ENCODE measurements at places on chromosomes 3 and 15.
A peak's percentile ranks its signal among the peaks of the same experiment; 100 is the strongest.

DNA sequence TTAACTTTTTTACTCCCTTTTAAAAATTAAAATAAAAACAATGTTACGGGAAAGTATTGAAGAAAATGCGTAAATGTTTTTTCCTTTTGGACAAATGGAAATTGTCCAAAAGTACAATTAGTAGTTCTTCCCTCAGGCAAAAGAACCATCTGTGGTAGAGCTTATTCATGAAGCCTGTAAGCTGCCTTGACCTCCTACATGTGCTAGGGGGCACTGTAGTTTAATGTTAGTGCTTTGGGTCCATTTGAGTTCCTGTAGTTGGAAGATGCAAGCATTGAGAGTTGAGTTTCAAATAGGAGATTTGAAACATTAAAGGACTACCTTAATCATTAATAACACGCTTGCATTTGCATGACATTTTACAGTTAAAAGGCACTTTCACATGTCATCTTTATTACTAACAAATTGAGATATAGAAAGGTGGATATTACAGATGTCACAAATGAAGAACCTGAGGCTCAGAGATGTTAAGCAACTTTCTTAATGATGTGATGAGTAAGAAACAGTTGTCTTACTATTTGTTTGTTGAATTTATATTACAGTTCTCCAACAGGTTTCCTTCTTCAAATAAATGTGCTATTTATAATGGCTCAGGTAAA lies 1.8 kb upstream of the ZNF385D start:
- no peak for DNase-seq

- peak; percentile 50 for DNase-seq
These were observed 14.3 kb downstream of the SMC4 start for GRCh38 chr3:160413613-160414248.

DNA sequence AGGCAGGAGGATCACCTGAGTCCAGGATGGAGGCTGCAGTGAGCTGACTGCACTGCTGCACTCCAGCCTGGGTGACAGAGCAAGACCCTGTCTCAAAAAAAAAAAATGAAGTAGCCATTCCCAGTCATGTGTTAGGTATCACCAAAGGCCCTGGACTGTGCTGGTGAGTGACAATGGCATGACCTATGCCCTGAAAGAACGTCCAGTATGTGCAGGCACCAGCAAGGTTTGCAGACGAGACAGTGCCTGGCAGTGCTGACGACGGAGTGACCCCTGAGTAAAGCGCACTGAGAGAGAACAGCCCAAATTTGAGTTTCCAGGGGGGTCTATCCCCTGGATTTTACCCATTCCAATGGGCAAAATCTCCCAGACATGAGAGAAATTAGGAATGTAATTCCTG lies 45.2 kb downstream of the RBPMS2 start:
- DNase-seq, result no peak

GRCh38 chr3:123411340-123412040 lies 37.4 kb downstream of the ADCY5 start:
- DNase-seq, result no peak

GRCh38 chr3:17640466-17640865 lies 102.0 kb downstream of the TBC1D5 start:
- no peak for DNase-seq

GRCh38 chr3:151976211-151977050 lies 103.0 kb downstream of the SUCNR1 start:
- DNase-seq, result no peak

DNA sequence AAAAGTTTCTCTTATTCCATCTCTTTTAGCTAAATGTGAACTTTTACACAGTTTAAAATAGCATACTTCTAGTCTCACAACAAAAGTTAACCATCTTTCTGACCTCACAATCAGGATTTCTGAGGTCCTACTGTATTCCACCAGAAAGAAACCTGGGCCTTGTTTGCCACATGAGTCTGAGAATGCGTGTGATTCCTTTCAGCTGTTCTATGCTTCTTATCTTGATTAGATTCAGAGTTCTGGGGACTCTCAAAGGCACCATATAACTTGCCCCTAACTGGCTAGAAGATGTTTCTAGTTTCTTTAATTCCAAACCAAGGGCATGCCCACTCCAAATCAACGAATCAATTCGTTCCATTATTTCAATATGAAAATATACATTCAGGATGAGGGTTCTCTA lies 131.1 kb downstream of the ATP8B4 start:
- DNase-seq, result no peak

- DNase-seq, result no peak
These were observed 51.0 kb upstream of the DLG1 start for GRCh38 chr3:197349368-197349767.

- DNase-seq, result no peak
These were observed 47.6 kb upstream of the SEC61A1 start for GRCh38 chr3:128004661-128005060.

DNA sequence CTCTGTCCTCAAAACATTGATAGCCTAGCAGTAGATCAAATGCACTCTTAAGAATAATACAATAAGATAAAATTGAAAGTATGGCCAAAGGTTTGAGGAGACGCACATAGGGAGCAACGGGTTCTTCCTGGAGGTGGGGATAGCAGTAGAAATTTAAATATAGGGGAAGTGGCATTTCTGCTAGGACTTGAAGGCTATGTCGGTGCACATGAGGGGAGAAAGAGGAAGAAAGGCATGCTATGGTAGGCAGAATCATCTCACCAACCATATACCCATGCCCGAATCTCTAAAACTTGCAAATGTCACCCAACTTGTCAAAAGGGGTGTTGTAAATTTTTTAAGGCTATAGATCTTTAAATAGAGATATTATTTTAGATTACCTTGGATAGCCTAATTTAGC lies 735.1 kb upstream of the LMCD1 start:
- no peak for DNase-seq

DNA sequence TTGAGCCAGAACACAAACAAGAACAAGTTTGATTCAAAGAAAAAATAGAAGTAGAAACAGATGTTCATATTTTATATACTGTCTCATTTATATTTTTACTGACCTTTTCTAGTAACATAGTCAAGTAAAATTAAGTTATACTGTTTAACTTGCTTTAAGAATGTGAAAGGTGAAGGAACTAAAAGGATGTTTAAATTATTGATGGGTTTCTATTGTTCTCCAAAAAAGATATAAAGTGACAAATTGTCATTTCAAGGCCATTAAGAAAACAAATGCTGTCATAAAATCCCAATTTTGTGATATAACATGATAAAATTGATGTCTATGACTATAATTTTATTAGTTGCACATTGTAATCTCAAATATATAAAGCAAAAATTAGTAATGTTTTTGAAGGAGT lies 7.3 kb downstream of the GPR149 start:
- no peak for DNase-seq

GRCh38 chr3:134066651-134067530 lies 37.2 kb upstream of the SLCO2A1 start:
- DNase-seq, result no peak

GRCh38 chr15:50262533-50262932 lies 3.0 kb downstream of the HDC start:
- peak; percentile 66 for DNase-seq

DNA sequence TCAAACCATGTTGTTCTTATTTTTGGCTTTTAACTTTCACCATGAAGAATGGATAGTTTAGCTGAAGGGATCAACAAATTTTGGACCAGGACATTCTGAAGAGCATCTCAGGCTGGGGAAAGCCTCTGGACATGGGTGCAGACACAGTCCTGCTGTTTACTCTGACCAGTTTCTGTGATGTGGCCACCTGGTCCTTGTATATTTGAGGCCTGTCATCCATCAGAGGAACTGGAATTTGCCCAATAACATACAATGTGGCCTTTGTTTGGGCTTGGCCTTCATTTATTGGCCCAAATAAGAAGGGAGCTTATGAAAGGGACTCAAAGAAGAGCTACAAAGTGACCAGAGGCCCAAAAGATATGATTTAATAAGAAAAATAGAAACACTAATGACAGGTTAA lies 127.9 kb downstream of the MYRIP start:
- DNase-seq, result no peak

DNA sequence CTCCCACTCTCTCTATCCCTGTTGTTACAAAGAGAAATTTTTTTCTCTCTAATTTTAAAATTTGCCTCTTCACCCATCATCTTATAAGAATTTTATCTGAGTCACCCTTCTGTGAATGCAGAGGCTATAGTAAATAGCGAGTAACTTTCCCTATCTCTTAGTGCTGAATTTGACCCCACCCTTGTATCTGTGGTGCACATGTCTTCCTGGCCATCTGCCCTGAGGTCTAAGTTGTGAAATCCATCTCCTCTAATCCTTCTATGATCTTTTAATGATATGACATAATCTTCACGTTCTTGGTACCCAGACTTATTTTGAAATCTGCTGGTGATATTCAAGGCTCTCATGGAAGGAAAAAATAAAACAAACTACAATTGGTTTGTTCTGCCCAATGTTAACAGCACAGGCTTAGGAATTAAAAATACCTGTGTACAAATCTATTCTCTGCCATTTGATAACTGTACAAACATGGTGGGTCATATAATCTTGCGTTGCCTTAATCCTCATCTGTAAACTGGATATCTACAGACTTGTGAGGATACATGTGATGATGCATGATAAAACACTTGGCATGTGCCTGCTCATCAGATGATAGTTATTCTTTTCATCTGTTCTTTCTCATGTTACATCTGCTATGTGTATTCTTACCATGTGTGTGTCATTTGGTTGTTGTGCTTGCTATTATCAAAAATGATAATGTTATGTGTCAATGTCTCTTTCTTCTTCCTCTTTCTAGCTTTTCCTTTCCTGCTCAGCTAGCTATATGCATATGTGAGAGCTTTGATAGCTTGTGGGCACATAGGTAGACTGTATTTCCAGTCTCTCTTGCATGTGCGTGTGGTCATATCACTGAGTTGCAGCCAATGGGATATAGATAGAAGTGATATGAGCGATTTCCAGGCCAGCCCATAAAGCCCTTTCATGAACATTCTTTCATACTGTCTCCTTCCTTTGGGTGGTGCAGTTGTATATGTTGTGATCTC lies 13.7 kb upstream of the CCR3 start:
- no peak for DNase-seq

DNA sequence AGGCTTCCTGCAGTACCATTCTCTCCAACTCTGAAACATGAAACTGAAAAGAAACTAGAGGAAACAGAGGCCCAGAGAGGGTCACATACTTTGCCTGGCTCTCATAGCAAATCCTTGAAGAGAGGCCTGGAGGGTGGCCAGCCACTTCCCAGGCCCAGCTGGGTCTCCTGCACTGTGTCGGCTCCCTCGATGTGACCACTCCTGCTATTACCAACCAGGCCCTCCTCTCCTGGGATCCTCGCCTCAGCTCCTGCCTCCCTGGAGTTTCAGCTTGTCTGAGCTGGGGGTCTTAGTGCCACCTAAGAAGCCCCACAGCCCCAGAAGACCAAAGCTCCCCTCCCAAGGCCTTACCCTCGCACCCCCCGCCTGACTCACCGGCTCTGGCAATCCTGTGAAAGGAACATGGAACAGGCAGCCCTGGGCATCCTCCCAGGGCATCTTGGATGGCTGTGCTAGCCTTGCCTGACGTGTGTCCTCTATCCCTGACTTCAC lies 4.6 kb downstream of the LOXL1 start:
- DNase-seq, result no peak

GRCh38 chr15:36896949-36897348 lies 203.4 kb downstream of the MEIS2 start:
- DNase-seq, result no peak

DNA sequence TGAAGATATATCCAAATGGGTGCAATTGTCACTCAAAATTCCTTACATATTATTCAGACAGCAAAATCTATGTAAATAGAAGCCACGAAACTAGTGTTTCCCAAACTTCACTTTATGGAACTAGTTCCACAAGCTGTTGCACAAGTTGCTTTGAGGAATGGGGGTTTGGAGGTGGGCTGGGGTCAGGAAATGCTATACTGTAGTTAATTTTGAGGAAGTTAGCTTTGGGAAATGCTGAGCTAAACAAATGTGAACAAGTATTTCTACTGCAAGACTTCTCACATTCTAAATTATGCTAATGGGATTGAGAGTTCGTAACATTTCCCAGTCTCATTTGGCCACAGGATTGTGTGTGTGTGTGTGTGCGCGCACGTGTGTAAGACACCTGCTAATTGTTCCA lies 28.7 kb upstream of the SAMMSON start:
- no peak for DNase-seq

GRCh38 chr3:10781981-10782380 lies 34.0 kb upstream of the SLC6A11 start:
- DNase-seq, result no peak

- no peak for DNase-seq
These were observed 158.8 kb downstream of the ERC2 start for GRCh38 chr3:56309465-56309864.

DNA sequence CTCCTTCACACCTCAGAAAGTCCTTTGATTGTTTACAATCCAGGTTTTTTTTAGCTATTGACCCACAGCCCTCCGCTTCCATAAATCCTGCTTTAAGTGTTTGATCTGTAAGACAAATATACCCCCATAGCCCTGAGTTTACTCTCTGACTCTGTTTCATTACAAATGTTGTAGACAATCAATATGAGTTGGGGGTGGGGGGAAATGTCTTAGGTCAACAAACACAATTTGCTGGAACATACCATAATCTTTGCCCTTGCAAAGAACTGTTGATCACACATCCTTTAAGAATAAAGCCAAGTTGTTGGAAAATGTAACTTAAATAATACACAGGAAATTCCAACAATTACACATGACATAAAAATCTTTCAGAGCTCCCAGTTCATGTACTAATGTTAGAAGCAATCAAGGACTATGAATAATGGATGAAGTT lies 301.8 kb upstream of the SEMA6D start:
- DNase-seq, result no peak

GRCh38 chr3:51371943-51372557 lies 13.0 kb upstream of the MANF start:
- peak; percentile 56 for DNase-seq

DNA sequence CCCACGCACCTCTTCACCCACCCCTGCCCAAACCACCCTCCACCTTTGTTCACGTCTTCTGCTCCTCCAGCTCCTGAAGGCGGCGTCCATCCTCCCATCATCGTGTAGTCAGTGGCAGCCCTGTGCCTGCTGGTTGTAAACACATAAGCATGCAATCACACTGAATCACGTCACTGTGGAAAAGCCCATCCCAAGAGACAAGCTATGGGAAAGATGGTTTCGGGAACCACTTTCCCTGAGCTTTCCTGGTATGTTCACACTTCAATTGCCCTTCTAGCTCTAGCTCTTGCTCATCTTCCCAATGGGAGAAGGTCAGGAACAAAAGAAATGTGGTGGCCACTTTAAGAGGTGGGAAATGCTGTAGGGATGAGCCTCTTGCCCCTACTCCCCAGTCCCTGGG lies 14.4 kb upstream of the GOLGA8J start:
- no peak for DNase-seq

DNA sequence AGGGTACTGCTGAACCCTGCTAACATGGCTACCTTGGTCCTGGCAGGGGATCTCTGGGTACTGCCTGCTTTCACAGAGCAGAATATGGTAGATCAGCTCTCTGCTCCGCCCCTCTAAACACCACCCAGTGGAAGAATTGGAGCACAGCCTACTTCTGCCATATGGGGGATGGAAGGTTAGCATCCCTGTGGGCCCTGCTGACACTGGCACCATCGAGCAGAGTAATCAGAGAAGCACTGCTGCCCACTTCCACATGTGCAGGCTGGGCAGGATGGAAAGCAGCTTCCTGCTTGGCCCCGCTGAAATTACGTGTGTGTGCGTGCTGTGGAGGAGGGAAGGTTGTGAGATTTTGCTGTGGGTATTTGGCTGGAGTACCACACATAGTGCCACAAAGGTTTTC lies 24.8 kb downstream of the CCR1 start:
- DNase-seq, result no peak

GRCh38 chr3:24244491-24244890 lies 250.2 kb downstream of the THRB start:
- no peak for DNase-seq

GRCh38 chr3:12885583-12885930 lies 44.2 kb upstream of the RPL32 start:
- DNase-seq, result no peak
